NCI-H510A treated with DMSO at 0.1 percent for 48 hours (cell line): ENCODE measurements at places on chromosomes 1 and 21.

- DNase-seq: no peak
Measured at GRCh38 chr1:243723050-243723449, 127.0 kb downstream of the AKT3 start.

DNA sequence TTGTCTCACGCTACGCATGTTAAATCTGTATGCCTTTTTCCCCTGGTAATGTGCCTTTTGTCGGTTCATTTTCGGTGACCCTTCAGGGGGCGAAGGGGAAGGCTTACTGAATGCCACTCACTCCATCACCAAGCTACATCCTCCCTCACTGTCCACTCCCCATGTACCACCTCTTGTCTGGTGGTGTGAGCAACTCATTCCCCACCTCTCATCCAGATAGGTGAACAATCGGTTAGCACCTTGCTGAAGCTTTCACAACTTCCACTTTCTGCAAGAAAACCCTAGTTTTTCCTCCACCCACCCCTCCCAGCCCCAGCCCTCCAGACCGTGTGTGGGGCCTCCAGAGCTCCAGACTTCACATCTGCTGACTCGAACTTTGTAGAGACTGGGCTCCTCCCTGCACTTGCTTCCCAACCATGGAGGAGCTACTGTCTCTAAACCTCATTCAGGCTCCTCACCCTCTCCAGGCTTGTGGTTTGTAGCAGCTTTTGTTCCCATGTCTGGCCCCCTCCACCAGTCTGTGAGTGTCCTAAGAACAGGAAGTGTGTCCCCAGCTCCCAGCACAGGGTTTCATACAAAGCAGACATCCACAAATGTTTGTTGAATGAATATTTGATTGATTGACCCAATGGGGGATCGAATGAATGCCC is 48.4 kb upstream of the RUNX3 start:
- no peak for DNase-seq

GRCh38 chr1:58782178-58783089 is 1.4 kb downstream of the JUN start:
- peak; percentile 58 for DNase-seq

DNA sequence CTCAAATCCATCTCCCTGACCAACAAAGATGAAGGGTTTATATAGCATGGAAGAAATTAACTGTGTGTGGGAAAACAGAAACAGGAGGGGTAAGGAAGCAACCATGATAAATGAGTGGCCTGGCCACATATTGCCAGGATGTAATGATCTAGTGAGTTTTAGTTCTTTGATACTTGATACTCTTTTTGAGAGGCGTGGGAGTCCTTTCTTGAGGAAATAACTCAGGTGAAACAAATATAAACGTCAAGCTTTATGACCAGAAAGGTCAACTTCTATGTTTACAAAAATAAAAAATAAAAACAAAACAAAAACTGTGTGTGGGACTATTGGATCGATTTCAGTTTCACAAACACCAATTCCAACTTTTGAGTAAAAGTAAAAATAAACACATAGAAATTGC is 860.8 kb upstream of the B3GALT2 start:
- no peak for DNase-seq

DNA sequence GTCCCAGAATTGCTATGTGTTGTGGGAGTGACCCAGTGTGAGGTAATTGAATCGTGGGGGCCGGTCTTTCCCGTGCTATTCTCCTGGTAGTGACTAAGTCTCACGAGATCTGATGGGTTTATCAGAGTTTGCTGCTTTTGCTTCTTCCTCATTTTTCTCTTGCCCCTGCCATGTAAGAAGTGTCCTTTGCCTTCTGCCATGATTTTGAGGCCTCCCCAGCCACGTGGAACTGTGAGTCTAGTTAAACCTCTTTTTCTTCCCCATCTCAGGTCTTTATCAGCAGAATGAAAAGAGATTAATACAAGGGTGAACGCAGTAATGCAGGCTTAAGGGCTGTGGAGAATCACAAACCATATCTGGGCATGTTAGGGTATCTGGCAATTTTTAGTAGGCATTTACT is 624.0 kb downstream of the USP25 start:
- DNase-seq: no peak

GRCh38 chr1:215045698-215046308 is 36.7 kb upstream of the KCNK2 start:
- DNase-seq: no peak

DNA sequence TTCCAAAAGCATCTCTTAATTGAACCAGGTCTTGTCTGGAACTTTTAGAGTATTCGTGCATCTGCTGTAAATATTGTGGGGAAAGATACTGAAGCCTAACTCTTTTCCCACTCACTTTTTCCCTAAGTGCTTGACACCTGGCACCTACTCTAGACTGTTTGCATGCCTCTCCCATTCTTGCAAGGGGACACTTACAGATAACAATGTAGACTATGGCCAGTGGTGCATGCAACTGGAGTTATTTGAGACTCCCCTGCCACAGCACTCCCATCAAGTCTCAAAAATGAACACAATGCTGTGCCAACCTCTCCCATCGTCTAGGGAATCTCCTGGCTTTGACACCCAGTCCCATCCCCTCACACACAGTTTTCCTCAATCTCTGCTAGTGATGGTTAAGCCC is 118.6 kb upstream of the ATP1B1 start:
- DNase-seq: peak; percentile 36

GRCh38 chr1:94862718-94863117 is 42.6 kb downstream of the SLC44A3 start:
- no peak for DNase-seq

- no peak for DNase-seq
Measured at GRCh38 chr1:229406798-229407197, 27.1 kb downstream of the ACTA1 start.

- peak; percentile 86 for DNase-seq
Measured at GRCh38 chr1:73998348-73998959, 199.5 kb downstream of the LRRIQ3 start.

- DNase-seq: no peak
Measured at GRCh38 chr1:23251812-23252211, 34.5 kb upstream of the HTR1D start.

GRCh38 chr21:39675590-39675989 is 62.9 kb downstream of the B3GALT5 start:
- DNase-seq: peak; percentile 84

GRCh38 chr1:43563876-43564539 is 33.3 kb downstream of the PTPRF start:
- no peak for DNase-seq

- DNase-seq: no peak
Measured at GRCh38 chr1:40067023-40067422, 26.5 kb downstream of the CAP1 start.

GRCh38 chr1:67831850-67832513 is 1.3 kb downstream of the GNG12 start:
- peak; percentile 89 for DNase-seq

DNA sequence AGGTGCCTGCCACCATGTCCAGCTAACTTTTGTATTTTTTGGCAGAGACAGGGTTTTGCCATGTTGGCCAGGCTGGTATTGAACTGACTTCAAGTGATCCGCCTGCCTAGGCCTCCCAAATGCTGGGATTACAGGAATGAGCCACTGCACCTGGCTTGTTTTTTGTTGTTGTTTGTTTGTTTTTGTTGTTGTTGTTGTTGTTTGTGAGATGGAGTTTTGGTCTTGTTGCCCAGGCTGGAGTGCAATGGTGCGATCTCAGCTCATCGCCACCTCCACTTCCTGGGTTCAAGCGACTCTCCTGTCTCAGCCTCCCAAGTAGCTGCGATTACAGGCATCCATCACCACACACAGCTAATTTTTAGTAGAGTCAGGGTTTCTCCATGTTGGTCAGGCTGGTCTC is 7.1 kb upstream of the L1TD1 start:
- no peak for DNase-seq

GRCh38 chr1:36387141-36387949 is 1.6 kb upstream of the STK40 start:
- DNase-seq: no peak

GRCh38 chr21:44870748-44871495 is 2.6 kb downstream of the PTTG1IP start:
- no peak for DNase-seq

DNA sequence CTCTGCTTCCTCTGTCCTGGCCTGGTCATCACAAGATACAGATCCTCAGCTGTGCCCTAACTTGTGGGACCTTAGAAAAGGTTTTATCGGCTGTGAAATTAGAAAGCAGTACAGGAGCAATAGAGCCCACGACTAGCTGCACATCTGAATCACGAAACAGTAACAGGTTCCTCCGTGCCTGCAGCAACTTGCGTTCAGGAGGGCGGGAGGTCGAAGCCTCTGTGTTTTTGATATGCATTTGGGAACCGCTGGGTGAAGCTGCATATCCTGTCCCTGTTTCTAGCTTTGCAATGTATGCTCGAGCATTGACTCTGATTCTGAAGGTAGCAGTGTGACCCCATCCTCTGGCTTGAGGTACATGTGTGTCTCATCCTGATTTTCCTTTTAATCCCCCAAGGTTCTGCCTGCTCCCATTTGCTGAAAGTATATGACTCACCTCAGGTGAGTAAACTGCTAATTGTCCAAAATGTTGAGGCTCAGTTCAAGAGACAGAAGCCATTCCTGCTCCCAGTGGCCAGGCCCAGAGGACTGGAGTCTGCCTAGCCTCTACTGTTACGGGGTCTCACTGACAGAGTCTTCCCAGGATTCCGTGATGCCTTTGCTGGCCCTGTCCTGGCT is 44.3 kb downstream of the SCCPDH start:
- DNase-seq: no peak

- DNase-seq: no peak
Measured at GRCh38 chr1:205077158-205077933, 6.9 kb downstream of the TMEM81 start.

- DNase-seq: no peak
Measured at GRCh38 chr1:53869454-53870117, 20.0 kb downstream of the YIPF1 start.

DNA sequence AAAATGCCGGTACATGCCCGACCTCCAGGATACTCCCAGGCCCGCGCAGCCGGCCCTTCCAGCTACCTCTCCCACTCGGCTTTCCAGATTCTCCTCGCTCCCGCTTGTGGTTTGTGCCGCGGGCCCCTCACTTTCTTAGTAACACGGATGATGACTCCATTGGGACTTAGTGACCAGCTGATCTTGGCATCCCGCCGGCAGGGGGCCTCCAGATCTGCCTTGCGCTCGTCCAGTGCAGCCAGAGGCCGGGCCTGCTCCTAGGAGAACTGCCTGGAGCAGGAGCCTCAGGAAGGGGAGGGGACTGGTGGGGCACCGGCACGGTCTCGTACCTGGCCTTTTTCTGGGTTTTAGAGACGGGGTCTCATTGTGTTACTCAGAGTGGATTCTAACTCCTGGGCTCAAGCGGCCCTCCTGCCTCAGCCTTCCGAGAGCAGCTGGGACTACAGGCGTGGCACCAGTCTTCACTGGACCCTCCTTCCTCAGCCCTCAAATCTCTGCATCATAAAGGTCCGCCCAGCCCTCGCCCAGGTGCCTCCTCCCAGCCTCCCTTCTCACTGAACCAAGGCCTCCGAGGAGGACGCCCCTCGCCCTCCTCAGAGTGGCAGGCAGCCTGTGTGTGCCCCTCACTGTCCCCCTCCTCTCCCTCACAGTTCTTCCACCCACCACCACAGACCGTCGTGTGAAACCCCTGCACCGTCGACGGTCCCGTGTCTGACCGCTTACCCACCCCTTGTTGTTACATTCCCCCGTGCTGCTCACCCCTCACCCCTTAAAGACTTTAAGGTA is 78.6 kb downstream of the SLC25A24 start:
- no peak for DNase-seq

DNA sequence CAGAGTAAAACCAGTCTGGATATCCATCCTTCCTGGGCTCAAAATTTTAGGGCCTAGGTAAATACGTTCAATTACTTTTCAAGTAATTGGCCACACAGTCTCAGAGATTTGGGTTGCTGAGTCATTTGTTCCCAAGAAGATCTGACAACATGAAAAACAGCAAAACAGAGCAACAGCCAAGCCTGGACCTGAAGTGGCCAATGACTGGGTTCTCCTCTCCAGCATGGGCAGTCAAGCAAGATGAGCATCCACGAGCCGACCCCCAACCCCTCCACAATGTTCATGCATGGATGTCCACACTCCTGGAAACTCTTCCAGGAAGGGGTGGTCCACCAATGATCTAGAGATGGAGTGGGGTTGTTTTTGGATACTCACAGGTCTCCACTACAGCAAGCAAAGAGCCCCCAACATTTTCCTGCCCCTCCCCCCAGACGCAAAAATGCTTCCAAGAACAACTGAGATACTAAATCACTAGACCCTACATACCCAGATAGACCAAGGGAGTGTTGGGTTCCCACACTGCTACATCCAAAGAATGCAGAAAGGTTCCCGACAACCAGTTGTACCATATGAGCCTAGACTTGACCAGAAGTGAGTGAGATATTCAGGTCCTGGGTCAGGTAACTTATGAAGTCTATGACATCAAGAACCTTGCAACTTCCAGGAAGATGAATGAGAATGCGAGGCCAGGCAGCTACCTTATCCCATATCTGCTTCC is 73.0 kb downstream of the CD46 start:
- DNase-seq: no peak

DNA sequence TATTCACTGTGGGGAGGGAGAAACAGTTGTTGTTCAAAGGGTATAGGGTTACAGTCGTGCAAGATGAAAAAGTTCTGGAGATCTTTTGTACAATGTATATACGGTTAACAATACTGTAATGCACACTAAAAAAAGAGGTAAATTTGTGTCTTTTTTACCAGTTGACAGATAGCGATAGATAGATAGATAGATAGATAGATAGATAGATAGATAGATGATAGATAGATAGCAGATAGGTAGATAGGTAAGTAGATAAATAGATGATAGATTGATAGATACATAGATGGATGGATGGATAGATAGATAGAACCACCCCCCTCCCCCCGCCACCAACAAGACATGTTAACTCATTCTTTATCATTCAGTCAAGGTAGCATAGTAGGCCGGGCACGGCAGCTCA is 10.2 kb downstream of the S100A16 start:
- no peak for DNase-seq

- DNase-seq: no peak
Measured at GRCh38 chr1:226686440-226687425, 52.3 kb downstream of the ITPKB start.

DNA sequence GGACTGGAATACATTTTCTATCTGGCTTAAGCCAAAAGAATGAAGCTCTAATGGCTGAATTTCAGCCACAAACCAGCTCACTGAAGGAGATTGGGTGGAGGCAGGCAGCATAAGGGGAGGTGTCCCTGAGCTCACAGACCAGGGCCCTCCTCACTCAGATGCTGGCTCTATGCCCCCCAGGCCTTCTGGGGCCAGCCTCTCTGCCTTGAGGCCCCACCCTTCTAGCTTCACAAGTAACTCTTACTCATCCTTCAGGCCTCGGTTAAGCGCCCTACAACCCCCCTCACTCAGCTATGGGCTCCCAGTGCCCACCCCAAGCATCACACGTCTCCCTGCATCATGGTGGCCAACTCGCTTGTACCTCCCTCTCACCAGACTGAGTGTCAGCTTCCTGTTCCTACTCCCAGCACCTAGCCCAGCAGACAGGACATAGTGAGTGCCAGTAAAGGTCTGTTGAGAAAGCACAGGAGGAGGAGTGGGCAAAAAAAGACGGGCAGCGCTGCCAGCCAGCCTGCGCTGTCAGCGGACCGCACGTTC is 40.8 kb upstream of the GPR157 start:
- DNase-seq: no peak
